ENCODE measurements at places on chromosomes 12 and 14.
A peak's percentile ranks its signal among the peaks of the same experiment; 100 is the strongest.

DNA sequence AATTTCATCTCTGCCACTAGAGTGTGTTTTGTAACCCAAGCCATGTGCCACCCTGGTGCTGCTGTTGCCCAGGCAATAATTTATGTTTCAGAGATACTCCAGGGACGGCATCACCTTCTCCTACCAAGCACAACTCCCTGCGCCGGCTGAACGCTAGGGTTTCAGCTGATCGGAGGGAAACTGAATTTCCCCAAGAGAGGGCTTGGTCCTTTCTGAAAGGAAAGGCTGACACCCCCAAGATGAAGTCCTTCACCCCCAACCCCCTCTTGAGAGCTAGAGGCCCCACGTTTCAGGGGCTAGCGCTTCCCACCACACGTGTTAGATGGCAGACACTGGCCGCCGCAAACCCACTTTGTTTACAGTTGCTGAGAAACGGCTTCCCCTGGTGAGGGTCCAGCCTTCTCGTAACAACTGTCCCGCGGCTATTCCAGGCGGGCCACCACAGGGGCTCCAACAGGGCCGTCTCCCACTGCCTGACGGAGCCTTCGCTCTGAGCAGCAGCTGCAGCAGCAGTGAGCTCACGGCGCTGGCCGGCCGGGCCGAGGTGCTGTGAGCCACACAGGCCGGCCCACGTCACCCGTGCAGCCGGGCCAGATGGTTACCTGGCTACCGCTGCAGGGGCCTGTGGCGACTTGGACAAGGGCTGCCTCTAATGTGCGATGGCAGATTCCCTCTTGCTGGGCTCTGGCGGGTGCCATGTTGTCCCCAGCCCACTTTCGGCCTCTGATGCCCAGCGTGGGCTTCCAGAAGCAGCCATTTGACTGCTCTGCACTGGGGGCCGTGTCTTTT is 66.4 kb downstream of the TESC start:
- DNase-seq = no peak

DNA sequence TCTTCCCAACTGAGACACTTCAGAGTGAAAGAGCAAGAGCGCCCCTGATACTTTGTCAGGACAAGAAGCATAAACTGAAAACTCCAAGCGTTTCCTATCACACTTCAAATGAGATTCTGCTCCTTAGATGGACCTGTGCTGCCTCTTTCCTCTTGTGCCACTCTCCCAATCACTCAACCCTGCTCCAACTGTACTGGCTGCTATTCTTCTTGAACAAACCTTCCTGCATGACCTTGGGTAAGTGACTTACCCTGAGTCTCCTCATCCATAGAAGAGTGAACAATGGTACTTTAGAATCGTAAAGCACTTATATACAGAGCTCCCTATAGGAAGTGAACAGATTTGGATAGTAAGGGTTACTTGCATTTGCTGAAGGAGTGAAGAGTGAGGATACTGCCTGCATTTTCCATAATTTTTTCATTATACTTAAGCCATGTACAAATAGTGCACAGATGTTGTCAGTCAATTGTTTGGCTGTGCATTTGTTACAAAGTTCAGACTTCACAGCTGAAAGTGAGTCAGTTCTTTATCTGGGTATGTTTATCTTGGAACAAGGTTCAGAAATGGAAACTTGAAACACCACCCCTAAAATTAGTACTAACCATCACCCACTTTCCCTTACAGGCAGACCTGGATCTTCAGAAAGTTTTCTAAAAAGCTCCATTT is 10.8 kb downstream of the MTERF2 start:
- DNase-seq = no peak

DNA sequence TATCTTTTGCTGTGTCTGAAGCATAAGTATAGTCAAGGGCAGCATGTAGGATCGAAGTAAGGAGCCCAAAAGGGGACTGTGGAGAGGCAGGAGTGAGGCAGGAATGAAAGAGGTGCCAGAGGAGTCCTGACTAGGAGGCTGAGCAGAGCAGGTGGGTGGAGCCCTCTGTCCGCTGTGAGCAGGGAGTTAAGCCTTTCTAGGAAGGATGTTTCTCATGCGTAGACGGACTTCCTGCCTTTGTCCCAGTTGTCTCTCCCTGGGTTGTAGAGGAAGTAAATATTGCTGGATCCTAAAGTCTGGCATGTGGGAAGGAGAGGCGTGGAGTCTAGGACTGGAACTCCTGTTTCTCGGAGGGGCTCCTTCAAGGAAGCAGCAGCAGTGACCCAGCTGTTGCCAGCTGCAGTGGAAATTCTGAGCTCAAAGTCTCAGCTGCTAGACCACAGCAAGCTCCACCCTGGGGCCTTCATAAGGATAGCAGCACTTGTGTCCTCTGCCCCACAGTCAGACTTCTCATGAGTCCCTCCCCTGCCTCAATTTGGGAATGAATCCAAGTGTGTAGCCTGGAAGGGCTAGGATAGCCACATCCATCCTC is 44.0 kb downstream of the RBMS2 start:
- peak; percentile 76 for DNase-seq

GRCh38 chr14:64990296-64990695 is 3.6 kb downstream of the FNTB start:
- peak; percentile 67 for DNase-seq

GRCh38 chr12:53199700-53200099 is 7.4 kb downstream of the ITGB7 start:
- DNase-seq = no peak

DNA sequence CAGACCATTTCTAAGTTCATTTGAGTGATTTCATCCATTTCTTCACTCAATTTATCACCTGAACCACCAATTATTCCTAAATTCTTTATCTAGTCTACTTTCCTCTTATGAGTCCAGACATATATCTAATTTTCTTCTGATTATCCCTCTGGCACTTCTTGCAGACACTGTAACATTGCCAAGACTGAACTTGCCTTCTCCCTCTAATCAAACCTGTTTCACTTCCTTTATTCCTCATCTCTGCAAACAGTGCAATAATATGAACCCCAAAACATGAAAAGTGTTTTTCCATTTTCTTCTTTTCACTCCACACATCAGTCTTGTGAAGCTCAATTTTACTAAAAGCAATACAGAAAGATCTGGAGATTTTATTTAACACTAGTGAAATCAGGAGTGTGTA is 37.8 kb upstream of the PTPRQ start:
- DNase-seq = no peak

DNA sequence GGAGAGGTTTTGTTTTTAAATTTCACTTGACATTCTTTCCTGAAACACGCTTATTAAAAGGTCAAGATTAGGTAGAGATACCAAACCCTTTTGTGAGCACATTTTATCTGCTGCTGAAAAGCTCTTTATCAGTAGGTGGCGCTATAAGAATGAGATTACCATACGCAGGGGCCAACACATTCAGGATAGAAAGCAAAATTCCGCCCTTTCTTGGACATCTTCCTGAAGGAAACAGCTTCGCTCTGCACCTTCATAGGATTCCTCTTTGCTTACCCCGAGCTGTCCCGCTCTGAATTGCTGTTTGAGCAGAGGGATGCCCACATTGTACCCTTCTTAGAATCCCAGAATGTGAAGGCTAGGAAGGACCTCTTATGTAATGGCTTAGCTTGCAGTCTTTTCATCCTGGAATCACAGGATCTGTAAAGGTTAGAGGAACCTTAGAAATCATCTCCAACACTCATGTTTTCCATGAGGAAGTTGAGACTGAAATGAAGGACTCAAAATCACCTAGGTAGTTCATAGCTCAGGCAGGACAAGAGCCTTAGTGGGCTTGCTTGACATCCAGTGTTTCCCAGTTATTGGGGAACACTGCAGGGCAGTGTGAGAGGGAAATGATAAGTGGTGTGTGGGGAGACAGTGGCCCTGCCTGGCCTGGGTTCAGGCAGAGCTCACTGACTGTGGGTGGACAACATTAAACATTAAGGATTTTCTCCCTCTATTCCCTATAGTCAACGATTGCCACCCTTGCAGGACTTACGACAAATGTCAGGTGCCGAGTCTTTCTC is 38.7 kb upstream of the CRY1 start:
- DNase-seq = peak; percentile 76

DNA sequence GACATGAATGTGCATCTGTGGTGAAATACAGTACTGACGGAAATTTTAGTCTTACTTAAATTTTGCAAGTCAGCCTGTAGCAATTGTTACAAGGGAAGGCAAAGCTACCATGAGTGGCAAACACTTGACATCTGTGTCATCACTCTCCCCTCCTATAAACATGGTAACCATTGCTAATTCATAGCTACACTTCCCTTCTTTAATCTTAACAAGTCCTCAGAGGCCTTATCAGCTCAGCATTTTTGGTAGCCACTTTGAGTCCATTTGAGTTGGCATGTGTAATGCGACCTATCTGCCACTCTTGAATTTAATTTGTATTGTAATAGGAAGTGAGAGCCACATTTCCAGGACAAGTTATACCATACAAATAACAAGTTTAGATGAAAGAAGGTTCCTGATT is 218.1 kb downstream of the RMST start:
- DNase-seq = no peak

- no peak for DNase-seq
Measured at GRCh38 chr12:53820514-53821306, 68.9 kb upstream of the CISTR start.

GRCh38 chr14:95620659-95621059 is 65.6 kb upstream of the TCL1B start:
- no peak for DNase-seq

GRCh38 chr12:104746467-104747088 is 211.5 kb downstream of the SLC41A2 start:
- no peak for DNase-seq

- no peak for DNase-seq
Measured at GRCh38 chr14:104112609-104113571, 25.5 kb upstream of the KIF26A start.

GRCh38 chr12:125114365-125115141 is 49.3 kb downstream of the AACS start:
- no peak for DNase-seq

DNA sequence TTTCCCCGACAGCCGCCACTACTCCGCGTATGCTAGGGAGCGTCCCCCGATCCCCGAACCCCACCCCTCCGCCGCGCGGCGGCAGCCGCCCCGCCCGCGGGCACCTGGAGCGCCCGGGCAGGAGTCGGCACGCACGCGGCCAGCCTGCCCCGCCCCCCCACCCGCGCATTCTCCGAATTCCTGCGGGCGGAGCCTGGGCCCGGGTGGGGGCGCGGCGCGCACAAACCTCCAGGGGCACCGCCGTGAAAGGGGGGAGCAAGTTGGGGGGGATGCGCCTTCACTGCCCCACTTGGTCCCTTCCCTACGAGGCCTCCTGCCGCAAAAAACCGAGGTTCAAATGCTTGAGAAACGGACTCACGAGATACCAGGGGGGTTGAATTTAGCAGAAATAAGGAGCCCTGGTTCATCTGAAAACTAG is 1.7 kb downstream of the AJUBA start:
- DNase-seq = peak; percentile 65

DNA sequence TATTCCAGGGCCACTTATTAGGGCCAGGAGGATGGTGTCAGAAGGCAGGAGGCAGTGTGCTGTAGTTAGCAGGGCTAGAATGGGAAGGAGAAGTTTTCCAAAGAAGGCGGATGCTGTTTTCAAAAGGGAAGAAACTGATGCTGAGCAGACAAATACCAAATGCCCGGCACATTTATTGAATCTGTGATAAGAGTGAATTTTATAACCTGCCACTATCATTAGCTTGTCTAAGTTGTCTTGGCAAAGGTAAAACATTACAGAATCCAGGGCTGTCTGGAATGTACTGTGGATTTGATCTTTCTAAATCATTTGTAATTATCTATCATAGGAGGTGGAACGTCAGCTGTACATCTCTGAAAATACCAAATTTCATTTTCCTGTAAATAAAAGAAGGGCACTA is 40.8 kb downstream of the NDUFA12 start:
- DNase-seq = no peak

Measured in activated CD4-positive, alpha-beta T cell treated with anti-CD3 and anti-CD28 coated beads, Interleukin-2, amount 10 ng/mL, durations not matched to agents 24 days and 14 days (primary cell).